NCI-H1105 (cell line): ENCODE measurements at places on chromosomes 7 and 10.

DNA sequence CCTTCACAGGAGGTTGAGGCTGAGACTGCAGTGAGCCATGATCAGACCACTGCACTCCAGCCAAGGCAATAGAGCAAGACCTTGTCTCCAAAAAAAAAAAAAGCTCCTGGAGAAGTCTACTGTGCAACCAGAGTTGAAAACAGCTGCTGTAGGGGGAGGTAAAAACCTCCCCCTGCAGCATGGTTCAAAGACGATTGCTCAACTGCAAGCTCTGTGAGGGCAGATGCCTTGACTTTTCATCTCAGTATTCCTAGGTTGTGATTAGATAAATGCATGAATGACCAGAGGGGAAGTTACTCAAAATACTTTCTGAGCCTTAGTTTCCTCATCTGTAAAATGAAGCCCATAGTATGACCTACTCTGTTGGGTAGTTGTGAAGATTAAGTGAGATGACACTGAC is 25.0 kb upstream of the PPA1 start:
- DNase-seq = no peak

GRCh38 chr7:133365917-133366316 is 113.0 kb downstream of the EXOC4 start:
- DNase-seq = no peak

DNA sequence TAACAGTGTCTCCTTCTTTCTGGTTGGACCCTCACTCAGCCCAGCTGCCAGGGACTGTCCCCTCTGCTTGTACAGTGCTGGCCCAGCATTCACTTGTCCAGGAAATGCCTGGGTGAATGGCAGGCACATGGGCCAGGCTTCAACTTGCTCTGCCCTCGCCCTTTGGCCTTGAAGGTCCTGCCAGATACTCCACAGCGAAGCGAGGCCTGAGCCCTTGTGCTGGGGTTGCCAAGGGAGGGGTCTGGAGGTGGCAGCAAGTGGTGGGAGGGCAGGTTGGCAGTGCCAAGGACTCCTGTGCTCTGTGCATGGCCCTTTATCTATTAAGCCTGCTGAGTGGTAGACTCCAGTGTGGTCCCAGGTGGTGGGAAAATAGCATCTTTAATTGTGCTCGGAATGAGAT is 75.7 kb downstream of the CDH23 start:
- DNase-seq = no peak

DNA sequence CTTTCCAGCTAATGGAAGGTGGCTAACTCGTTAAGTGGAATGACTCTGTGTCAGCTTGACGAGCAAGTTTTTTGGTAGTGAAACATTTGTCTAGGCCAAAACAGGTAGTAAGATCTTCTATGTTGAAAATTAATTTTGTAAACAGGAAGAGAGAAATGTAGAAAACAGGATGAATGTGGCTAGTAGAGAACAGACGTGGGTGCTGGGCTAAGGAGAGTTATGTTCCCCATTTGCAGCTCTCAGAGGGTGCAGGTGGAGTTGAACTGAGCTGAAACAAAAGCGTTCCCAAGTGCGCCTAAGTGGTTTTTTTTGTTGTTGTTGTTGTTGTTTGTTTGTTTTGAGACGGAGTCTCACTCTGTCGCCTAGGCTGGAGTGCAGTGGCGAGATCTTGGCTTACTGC is 59.5 kb upstream of the SRPK2 start:
- DNase-seq = no peak

GRCh38 chr10:43074409-43074808 is 2.5 kb upstream of the RET start:
- DNase-seq = no peak

DNA sequence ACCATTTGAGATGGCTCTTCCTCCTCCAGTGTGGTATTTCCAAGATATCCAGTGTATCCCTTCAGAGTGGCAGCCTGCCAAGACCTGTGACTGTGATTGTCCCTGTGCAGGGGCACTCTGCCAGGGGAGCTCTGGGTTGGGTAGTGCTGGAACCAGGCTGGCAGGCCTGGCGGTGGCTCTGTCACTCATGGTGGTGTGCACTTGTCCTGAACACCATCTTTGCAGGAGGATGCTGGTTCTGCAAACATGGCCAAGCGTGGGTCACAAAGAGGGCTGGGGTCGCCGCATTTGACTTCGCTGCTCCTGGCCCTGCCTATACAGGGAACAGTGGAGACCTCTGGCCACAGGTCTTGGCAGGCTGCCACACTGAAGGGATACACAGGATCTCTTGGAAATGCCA is 205.2 kb downstream of the PRPF18 start:
- DNase-seq = peak; percentile 45

DNA sequence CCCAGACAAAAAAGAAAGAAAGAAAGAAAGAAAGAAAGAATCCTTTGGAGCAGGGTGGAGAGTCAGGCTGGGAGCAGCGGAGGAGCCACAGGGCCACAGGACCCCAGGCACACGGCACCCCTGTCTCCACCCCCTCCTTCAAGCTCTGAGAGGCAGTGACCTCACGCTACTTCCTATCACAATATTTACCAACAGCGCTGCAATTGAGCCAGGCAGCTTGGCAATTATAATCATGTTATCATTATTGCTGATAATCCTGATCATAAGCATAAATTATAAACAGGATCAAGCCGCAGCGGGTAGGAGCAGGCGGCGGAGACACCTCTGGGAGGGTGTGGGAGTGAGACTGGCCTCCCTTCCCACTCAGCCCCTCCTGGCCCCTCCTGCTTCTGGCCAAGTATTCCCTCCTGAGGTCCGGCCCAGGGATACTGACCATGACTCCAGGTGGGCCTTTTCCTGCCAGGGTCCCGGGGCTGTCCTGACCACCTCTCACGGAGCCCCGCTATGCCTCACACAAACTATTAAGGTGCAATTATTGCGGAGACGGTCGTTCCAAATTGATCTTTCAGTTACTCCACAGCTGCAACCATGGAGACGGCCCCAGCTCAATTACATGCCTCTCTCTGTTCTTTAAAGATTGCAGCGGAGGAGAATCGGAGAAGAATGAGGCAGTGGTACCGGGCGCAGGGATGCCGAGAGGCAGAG is 10.0 kb upstream of the GTF2IRD1 start:
- DNase-seq = no peak

- DNase-seq = no peak
Observed at GRCh38 chr7:32257621-32258020, 187.4 kb upstream of the PDE1C start.
